ENCODE measurements at places on chromosomes 5 and 9.

GRCh38 chr9:23682352-23682751, 143.7 kb downstream of the ELAVL2 start:
- no peak for DNase-seq

GRCh38 chr5:36948650-36949049, 72.1 kb downstream of the NIPBL start:
- no peak for DNase-seq

DNA sequence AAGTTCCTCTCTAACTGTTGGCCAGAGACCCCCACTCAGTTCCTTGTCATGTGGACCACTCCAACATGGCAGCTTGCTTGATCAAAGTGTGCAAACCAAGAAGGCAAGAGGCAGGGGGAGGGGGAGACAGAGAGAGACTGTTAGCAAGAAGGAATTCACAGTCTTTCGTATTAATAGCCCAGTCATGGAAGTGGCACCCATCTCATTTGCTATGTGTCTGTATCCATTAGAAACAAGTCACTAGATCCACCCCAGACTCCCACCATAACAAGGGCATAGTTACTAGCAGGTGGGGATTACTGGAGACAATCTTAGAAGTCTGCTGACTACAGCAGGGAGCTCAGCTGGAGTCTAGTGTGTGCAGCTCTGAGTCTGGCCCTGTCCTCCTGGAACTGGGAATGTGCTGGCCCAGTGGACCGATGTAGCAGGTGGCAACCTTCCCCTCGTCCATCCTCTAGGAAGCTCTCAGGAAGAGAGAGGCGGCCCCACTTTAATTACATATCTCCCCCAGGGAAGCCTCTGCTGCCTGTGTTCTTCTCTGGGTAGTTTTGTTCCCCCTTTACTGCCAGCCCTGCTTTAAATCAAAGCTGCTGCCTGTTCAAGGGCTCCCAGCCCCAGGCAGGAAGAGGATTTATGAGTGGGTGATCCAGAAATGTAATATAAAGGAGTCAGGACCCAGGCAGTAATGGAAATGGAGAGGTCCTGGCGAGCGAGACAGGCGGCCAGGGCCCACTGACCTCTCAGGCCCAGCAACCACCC, 47.8 kb upstream of the ALDH1B1 start:
- DNase-seq, result no peak

- no peak for DNase-seq
Observed at GRCh38 chr9:101365181-101365580, 19.6 kb downstream of the BAAT start.

GRCh38 chr9:89813482-89813881, 208.7 kb downstream of the GADD45G start:
- DNase-seq, result peak; percentile 42

All from lower leg skin (tissue), 4 donors.